ENCODE measurements at places on chromosomes 3 and 15.

DNA sequence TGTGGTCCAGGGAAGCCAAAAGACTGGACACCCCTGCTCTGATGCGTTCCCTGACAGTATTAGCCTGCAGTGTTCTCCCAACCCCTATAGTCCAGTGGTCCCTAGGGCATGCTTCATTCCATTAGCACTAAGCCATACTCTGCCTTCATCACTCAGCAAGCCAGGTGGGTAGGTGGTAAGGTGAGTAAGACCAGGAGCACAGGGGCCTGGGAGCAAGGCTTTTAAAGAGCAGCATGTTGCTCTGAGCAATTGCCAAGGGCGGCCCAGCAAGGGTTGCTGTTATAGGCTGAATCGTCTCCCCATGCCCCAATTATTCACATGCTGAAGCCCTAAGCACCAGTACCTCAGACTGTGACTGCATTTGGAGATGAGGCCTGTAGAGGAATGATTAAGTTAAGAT is 11.0 kb downstream of the CXCR6 start:
- no peak for DNase-seq

- DNase-seq, result no peak
These were observed 58.5 kb downstream of the MBNL1 start for GRCh38 chr3:152327203-152327602.

GRCh38 chr3:143712522-143712921 is 135.7 kb downstream of the SLC9A9 start:
- no peak for DNase-seq

GRCh38 chr3:43294975-43295374 is 8.6 kb downstream of the SNRK start:
- DNase-seq, result no peak

DNA sequence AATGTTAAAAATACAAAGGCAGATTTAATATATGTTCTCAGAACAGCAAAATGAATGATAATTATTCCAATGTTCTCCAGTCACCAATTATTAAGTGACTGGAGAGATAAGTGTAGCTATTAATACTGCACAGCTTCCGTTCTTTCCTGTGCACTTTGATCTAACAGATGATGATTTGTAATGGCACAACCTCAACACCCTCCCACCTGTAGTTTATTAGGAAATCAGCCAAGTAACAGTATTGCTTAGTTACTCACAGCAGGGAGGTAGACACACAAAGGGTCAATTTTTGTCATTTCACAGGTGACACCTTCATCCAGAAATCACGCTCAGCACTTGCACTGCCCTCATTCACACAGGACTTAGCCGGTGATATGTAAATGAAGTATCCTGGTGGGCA is 688.1 kb downstream of the EPHA3 start:
- no peak for DNase-seq

GRCh38 chr15:92882697-92883162 is 17.4 kb upstream of the CHD2 start:
- peak; percentile 98 for DNase-seq

DNA sequence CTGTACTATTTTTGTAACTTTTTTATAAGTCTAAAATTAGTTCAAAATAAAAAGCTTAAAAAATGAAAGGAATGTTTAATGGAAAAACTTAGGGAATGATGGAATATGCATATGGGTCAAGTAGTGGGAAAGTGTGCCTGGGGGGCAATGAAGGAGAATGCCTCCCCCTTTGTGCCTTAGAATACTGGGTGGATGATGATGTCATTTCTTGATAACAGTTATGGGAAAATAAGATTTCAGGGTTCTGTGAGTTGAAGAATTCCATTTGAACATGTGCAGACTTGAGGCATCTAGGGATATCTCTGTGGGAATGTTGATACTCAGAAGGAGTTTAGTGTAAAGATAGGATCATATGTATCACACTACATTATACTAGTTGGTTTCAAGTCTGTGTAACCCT is 13.8 kb downstream of the WDR93 start:
- DNase-seq, result no peak

- no peak for DNase-seq
These were observed 80.3 kb downstream of the HMG20A start for GRCh38 chr15:77500989-77501388.

GRCh38 chr15:62035256-62035924 is 24.9 kb downstream of the VPS13C start:
- DNase-seq, result no peak

DNA sequence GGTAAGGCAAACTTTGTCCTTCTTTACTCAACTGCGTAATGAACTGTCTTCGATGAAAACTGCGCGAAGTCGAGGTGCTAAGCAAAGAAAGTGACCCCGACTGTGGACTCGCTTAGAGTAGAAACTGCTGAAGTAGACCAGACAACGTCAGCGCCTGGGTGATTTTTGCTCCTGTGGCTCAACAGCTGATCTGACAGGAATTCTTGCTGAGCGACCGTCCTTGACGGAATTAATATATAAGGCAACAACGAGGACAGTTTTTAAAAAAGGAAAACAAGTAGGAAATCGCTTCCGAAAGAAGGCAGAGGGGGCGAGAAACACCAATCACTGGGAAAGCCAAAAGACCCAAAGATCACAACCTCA is 541 bp downstream of the RPS27L start:
- no peak for DNase-seq

GRCh38 chr3:130709671-130710070 is 37.0 kb downstream of the PIK3R4 start:
- DNase-seq, result no peak

DNA sequence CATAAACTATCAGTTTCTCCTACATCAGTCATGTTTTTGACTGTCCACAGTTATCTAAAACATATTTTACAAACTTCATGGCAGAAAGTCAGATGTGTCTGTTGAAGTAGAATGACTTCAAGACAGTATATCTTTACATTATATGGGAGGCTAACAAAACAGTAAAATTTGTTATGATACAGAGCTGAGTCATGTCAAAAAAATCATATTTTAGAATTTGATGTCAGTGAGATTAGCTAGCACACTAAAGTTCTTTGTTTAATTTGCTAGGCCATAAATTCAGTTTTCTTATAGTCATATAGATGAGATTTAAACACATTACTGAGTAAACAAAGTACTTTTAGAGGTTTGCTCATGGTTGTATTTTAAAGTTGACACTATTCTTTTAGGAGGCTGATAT is 80.3 kb upstream of the IGSF10 start:
- no peak for DNase-seq

Measured in esophagus squamous epithelium (tissue), 5 donors.